ENCODE measurements at places on chromosomes 1 and 21. TPM values are rescaled to one million over a fixed set of nuclear protein-coding genes. Genes with fewer than 3 reads are reported as not detected.

The TRAPPC10 gene
- 40.4 TPM for total RNA-seq

DNA sequence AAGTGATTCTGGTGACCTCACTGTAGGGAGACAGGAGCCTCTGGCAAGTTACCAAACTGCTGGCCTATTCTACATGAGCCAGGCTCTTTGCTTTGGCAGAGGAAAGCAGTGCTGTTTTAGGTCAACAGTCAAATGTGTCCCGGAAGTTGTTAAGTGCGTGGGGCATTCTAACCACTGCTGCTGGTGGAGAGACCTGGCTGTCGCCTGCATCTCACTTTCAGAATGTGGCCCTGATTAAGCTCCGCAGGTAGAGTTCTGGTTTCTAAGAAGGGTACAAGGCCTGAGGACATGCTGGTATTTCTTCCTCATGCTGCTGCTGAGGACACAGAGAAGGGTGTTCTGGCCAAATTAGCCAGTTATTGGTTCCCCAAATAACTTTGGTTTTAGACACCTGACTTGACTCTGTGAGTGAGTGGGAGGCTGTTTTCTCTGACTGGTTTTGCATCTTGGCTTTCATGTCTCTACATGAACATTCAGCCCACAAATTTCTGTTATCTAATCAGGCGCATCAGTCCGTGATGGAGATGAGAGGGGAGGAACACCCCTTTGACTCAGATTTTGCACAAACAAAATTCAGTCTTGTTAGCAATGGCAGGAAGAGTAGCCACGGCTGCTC lies 120.8 kb downstream of the LMO4 start:
- no peak overlapping the region for H3K4me3 ChIP-seq
- H3K36me3 ChIP-seq: no peaks in the 10 kb centered on the region
- H3K27me3 ChIP-seq: no peaks in the 10 kb centered on the region

The LDLRAD1 gene
- total RNA-seq: 0.84 TPM

DNA sequence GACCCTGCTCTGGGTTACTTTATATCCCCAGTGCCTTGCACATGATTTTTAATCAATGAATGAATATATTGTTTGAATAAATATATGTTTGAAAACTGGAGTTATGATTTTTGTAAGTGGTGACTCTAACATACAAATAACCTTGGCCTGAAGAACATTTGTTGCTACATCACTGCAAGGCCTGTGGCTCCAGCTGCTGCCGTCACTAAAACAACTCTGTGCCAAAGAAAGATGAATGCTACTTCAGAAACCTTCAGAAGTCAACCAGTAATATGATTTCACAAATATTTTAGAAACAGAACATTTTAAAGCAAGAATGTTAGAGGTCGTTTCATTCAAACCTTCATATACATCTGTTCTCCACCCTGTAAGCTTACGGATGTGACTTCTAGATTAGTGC lies 60.6 kb upstream of the SEC16B start:
- peaks cover 15% of the 10 kb centered on the region for H3K4me1 ChIP-seq
- no peak for DNase-seq
- H3K36me3 ChIP-seq: no peaks in the 10 kb centered on the region
- no peak overlapping the region for H3K4me3 ChIP-seq

DNA sequence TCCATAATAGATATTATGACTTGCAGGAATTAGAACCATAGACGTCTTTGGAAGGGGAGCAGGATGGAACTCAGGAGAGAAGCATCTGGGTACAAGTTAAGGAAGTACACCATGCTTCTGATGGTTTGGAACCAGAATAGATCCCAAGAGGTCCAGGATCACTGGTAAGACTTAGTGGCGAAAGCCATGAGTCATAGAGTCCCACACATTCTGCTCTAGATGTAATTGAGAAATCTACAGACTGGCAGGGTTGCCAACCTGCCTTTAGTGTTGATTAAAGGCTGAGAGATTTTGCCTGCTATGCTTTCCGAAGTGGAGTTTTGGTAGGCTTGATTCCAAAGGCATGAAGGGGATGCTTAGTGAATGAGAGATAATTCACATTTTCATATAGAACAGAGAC lies 57.1 kb upstream of the C1orf87 start:
- H3K36me3 ChIP-seq: no peaks in the 10 kb centered on the region
- H3K4me3 ChIP-seq: no peak overlapping the region
- no peak for DNase-seq
- no peaks in the 10 kb centered on the region for H3K4me1 ChIP-seq
- no peak overlapping the region for H3K27ac ChIP-seq

The RPE65 gene
- total RNA-seq: not detected

The UMODL1 gene
- not detected for total RNA-seq

DNA sequence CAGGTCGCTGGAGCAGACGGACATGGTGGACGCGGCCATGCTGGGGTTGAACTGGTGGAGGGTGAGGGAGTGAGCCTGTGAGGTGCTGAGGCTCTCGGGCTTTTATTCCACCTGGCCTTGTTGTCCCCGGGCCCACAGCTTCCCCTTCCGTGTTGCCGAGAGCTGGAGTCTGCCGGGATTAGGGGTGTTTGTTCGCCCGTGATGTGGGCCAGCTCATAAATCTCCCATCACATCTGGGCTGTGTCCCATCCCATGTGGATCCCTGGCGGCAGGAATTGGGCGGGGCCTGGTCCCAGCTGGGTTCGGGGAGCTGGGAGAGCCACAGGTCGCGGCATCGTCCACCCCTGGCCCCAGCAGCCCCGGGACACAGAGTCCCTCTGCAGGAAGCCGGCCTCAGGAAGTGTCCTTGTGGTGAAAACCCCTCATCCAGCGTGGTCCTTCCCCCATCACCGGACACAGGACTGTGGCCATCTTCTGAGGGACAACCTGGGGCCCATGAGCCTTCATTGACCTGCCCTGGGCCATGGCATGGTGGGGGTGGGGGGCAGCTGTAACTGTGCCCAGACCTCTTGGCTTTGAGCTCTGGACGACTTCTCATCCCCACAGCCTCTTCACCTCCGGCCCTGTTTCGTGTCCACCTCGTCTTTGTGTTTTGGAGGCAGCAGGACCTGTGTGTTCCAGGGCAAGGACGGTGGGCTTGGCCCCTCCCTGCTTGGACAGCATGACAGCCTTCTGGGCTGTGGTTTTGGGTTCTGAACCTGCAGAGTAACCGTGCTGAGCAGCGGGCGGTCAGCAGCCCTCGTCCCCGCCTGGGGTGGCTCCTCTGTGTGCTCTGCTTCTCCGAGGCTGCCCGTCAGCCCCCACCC lies at the start of gene KRTAP10-6:
Gene KRTAP10-6, minus strand, starts transcription at position 60 of the 866 bp plus-strand sequence. Its CDS starts 21 bp downstream, at position 39.
- no peak within 1 kb of the TSS for H3K4me3 ChIP-seq
- H3K27ac ChIP-seq: no peak within 1 kb of the TSS
- peaks cover 7% of the 10 kb centered on the region for H3K4me1 ChIP-seq
- DNase-seq: no peak

DNA sequence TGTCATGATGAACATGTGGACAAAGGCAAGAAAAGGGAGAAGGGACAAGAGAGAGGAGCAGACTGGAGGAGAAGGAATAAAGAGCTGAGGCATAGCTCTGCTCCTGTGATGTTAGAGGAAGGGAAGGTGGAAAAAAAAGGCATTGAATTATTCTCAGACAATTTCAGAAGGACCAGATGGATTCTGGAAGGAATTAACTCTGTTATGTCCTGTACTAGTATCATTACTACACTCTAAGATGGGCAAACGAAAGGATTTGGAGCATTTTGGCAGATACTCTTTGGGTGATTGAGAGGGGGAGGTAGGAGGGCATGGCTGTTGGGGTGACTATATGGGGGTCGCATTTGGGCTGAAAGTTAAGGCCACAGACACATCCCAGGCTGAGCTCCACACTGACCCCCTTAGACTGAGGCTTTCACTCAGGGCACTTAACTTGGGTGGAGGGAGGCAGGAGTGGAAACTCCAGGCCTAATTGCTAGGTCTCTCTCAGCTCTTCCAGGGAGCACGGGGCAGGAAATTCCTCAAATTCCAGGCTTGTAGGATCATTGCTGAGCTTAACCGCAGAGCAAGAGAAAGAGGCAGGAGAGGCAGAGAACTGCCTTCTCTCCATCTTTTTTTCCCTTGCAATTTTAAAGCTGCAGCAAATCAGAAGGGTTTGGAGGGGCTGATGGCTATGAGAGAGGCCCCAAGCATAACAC lies 25.9 kb downstream of the KIRREL1 start:
- H3K36me3 ChIP-seq: peaks cover 4% of the 10 kb centered on the region
- H3K27me3 ChIP-seq: no peaks in the 10 kb centered on the region
- no peak for DNase-seq
- no peak overlapping the region for H3K4me3 ChIP-seq
- H3K4me1 ChIP-seq: peaks cover 44% of the 10 kb centered on the region

The OR2M3 gene
- total RNA-seq: not detected

DNA sequence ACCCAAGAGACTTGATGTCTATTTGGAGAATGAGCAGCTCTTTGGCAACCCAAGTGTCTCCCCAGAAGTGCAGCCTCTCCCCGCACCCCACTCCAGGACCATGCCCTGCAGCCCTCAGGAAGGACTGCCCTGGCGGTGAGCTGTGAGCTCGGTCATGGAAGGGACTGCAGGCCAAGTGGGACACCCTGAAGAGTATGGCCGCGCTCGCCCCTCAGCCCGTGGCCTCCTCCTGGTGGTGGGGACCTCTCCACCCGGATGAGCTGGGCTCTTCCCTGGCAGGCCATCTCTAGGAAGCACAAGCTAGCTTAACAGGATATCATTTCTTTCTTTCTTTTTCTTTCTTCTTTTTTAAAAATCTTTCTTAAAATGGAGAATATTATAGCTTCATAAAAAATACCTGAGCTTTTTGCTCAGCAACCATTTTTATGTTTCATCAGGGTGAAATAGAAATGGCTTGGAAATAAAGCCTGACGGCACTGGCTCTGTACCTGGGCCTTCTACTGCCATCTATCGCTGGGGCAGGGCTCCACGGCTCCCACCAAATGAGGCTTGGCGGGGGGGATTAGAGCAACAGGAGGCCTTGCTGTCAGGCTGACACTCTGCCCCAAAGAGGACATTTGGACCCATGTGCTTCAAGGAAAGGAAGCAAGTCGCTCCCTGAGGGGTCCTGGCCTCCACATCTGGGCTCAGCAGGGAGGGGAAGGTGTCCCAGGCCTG lies 296.2 kb upstream of the VAMP3 start:
- no peak overlapping the region for H3K4me3 ChIP-seq
- H3K4me1 ChIP-seq: no peaks in the 10 kb centered on the region
- no peak overlapping the region for H3K27ac ChIP-seq
- H3K27me3 ChIP-seq: peaks cover 3% of the 10 kb centered on the region

- no peak for DNase-seq
- H3K27me3 ChIP-seq: peaks cover 4% of the 10 kb centered on the region
- H3K4me3 ChIP-seq: no peak overlapping the region
These were observed 247.6 kb downstream of the SETD4 start for GRCh38 chr21:35812679-35813078.

The B3GALT2 gene
- 0.79 TPM for total RNA-seq

- H3K4me1 ChIP-seq: no peaks in the 10 kb centered on the region
- no peak overlapping the region for H3K27ac ChIP-seq
- H3K36me3 ChIP-seq: peaks cover 13% of the 10 kb centered on the region
- H3K27me3 ChIP-seq: no peaks in the 10 kb centered on the region
These were observed 88.3 kb upstream of the TMEM51 start for GRCh38 chr1:15065291-15065690.

The DYNLT4 gene
- total RNA-seq: 0.79 TPM

The SPRR2E gene
- total RNA-seq: not detected

The MXRA8 gene
- 24.3 TPM for total RNA-seq

DNA sequence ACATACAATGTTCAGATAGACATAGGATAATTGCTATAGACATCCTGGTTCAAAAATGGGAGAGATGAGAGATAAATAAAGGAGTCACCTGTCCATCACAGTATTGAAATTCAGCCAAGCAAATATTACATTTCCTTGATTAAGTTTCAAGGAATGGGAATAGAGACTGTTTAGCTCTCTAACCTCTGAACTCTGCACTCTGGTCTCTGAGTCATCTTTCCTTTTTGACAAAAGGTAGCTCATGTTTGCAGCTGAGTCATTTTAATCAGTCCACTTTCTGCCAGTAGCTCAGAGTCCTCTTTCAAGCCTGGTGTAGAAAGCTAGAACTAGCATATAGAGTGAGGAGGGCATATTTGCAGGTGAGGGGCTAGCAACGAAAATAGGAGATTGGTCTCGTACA lies 51.4 kb upstream of the GJA8 start:
- peaks cover 17% of the 10 kb centered on the region for H3K27me3 ChIP-seq
- H3K4me3 ChIP-seq: no peak overlapping the region
- H3K27ac ChIP-seq: no peak overlapping the region
- no peak for DNase-seq

DNA sequence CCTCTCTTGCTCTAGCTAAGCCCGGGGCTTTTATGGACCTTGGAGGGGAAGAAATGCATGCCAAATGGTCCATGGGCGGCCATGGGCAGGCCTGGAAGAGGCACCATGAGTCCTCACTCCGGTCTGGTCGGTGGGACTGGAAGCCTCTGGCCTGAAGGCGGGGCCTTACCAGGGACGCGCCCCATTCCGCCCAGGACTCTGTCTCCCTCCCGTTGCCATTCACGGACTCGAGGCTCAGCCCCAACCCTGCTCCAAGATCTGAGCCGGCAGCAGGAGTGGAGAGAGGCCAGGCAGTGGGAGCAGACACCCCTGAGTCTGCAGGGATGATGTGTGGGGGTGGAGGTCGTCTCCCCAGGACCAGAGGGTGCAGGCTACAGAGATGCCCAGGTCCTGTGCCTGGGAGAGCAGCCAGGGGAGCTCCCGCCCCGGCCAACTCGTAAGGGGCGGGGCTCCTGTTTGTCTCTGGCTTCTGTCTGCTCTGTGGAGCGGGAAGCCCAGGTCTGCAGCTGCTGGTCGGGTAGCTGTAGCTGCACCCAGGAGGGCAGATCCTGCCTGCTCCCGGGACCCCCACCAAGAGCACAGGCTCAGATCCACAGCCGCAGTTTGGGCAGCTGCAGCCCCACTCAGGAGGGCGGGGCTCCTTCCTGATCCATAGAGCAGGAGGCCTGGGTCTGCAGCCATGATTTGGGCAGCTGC lies 8.3 kb upstream of the KANK4 start:
- no peaks in the 10 kb centered on the region for H3K36me3 ChIP-seq
- H3K4me3 ChIP-seq: no peak overlapping the region
- H3K27ac ChIP-seq: no peak overlapping the region
- peaks cover 10% of the 10 kb centered on the region for H3K27me3 ChIP-seq

GRCh38 chr21:14383596-14384180 lies 742 bp upstream of the HSPA13 start:
- H3K27ac ChIP-seq: peak overlapping the region; percentile 100
- H3K36me3 ChIP-seq: peaks cover 4% of the 10 kb centered on the region
- H3K4me3 ChIP-seq: peak overlapping the region; percentile 98
- no peaks in the 10 kb centered on the region for H3K27me3 ChIP-seq

GRCh38 chr21:35035581-35035980 lies 13.5 kb downstream of the RUNX1 start:
- no peaks in the 10 kb centered on the region for H3K36me3 ChIP-seq
- peaks cover 14% of the 10 kb centered on the region for H3K4me1 ChIP-seq
- no peak for DNase-seq
- H3K27me3 ChIP-seq: peaks cover 25% of the 10 kb centered on the region

DNA sequence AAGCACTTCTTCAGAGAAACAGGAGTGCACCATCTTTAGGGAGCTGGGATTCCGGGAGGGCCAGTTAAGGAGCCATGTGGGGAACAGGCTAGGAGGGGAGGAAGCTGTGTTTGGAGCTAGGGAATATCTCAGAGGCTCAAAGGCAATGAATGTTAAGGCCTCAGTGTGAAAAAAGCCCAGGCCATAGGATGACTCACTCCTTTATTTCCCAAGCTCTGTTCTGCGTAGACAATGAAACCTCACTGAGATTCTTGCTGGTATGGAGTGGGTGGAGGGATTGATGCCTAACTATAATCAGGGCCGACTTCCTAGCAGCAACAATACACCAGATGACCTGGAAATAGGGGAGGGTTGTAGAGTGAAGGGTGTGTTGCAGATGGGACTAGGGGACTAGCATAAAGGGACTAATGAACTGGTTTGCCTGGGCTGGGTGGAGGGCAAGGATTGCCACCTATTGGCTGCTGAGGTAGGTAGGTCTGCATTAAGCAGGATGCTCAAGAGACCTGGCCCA lies 2.1 kb downstream of the GNAT2 start:
- peak overlapping the region; percentile 67 for H3K27ac ChIP-seq
- H3K27me3 ChIP-seq: peaks cover 6% of the 10 kb centered on the region
- H3K4me3 ChIP-seq: no peak overlapping the region
- no peak for DNase-seq

Measured in progenitor cell of endocrine pancreas (in vitro differentiated cells).